Posterior cingulate gyrus (tissue), 11 donors: ENCODE measurements at places on chromosomes 5 and 9.

- no peak for DNase-seq
Observed at GRCh38 chr9:113673726-113674125, 202.4 kb upstream of the ZNF618 start.

DNA sequence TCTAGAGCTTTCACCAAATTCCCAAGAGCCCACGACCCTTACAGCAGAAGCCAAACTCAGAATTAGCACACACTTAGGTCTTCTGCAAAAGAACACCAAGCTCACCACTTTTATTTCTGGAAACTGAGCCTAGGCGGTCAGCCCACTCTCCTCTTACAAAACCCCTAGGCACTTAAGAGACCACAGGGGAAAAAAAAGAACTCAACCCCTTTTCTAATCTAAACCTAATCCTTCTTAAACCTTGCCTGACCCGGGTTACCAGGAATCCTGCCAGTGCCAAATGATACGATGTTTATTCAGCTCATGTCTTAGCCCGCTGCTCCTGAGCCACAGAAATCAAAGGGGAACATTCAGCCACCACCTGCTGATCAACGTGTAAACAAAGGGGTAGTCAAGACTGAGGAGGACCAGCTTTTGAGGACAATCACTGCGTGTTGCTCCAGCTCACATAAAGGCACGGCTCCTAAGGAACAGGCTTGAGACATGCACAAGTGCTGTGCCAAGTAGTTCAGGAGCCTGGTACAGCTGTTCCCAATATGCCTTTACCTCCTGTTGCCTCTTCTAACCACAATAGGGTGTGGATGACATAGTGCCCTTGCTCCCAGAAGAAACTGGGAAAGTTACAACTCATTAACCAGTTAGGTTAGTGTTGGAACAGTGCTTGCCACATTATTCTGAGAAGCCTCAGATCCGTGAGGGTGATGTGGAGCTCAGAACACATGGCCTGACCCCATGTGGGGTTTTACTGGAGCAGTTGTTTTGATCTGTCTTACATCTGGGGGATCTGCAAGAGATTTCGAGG is 49.3 kb downstream of the ZFAND5 start:
- no peak for DNase-seq

DNA sequence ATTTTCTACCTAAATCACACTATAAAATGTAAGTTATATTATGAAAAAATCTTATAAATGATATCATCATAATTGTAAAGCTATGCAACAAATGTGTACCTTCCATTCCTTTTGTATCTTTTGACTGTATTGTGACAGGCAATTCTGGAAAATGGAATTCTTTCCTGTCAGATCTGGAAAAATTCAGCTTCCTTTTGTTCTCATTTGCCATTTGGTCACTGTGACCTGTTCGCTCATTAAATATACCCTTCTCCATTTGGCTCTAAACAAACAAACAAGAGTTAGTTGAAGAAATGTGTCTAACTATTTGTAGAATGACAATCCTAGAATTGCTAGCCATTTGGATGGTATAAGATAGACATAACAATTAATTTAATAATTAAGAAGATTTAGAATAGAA is 62.7 kb downstream of the CDKL3 start:
- DNase-seq = no peak

- no peak for DNase-seq
Observed at GRCh38 chr9:21994556-21995005, at the start of gene CDKN2B-AS1. Gene CDKN2B-AS1, plus strand, starts transcription at chr9:21994791.

- no peak for DNase-seq
Observed at GRCh38 chr9:88390371-88390990, 2.2 kb downstream of the SPIN1 start.

GRCh38 chr5:108481355-108481931 is 99.5 kb upstream of the FBXL17 start:
- DNase-seq = no peak

GRCh38 chr9:70085241-70085640 is 41.6 kb downstream of the MAMDC2 start:
- DNase-seq = no peak

DNA sequence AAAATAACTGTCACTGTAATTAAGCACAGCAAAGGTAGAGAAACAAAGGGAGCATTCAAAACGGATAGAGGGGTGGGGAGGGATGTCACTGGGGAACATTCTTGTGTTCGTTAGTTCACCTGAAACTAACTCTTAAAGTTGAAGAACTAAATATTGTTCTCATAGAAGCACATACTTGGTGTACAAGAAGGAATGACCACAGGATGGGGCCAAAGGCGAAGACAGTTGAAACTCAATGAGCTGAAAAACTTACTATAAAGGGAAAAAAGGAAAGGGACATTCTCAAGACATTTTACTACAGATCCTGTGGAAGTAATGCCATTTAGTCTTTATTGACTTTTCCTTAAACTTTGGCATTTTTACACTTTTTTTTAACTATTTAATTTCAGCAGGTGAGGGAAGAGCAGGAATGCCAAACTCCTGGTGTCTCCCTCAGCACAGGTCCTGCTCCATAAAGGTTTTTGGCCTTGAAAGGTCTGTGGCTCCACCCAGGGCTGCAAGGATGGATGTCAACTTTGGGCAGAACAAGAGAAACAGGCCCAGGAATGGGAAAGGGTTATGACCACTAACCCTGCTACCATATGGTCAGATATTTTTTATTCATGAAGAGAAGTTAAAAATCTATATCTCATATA is 197.6 kb upstream of the RASA1 start:
- DNase-seq = no peak

DNA sequence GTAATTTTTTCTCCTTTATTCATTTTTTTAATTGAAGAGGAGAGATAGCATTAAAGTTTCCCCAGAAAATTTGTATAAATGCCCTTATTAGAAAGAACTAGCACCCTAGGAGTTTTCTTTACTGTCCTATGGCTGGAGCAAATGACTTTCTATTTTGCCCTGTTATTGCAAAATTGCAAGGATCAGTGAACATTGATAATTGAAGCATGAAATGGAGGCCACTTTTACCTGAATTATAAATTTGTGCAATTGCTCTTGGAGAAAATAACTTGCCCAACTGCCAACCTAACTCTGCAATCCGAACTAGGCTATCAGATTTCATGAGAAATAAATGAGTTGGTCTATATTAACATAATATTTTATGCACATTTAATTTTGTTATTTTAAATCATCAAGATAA is 111.9 kb downstream of the MTRR start:
- no peak for DNase-seq

- DNase-seq = no peak
Observed at GRCh38 chr9:129473523-129474244, 147.2 kb downstream of the C9orf50 start.

- no peak for DNase-seq
Observed at GRCh38 chr9:132006677-132007370, 72.8 kb downstream of the MED27 start.

GRCh38 chr9:117644932-117645636 is 59.1 kb upstream of the TLR4 start:
- DNase-seq = no peak

DNA sequence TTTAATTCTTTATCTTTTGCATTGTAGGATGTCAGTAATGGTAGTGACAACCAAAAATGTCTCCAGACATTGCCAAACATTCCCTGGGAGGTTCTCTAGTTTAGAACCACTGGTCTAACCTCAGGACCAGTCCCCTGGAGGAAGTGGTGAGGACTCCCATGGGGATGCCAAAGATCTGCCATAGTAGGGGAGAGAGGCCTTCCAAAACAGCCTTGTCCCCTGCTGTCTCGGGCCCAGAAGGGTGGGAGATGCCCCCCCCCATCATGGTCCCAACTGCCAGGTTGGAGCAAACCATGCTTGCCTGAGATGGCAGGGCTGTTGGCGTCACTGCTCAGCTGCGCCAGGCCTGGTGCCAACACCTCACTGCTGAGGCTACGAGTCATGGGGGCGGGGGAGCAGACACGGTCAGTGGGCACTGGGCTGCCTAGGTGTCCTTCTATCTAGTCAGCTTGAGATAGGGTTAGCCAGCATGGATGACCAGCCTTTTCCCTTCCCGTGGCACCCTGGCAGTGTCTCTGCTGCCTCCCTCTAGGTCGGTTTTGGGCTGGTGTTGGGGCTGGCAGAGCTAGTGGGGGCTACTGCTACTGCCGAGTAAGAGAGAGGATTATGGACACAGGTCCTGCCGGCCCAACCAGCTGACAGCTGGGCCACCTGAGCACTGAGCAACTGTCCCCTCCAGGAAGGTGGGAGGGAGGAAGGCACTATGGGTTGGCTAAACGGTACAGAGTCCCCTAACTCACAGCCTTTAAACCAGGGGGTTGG is 8.3 kb upstream of the CXXC5 start:
- no peak for DNase-seq

- no peak for DNase-seq
Observed at GRCh38 chr9:86707932-86708510, 239.3 kb downstream of the GAS1 start.

GRCh38 chr5:107459605-107460004 is 211.1 kb downstream of the EFNA5 start:
- DNase-seq = no peak

GRCh38 chr5:124659798-124660197 is 86.6 kb downstream of the ZNF608 start:
- no peak for DNase-seq

- DNase-seq = no peak
Observed at GRCh38 chr9:9921805-9922204, 691.0 kb downstream of the PTPRD start.

GRCh38 chr9:93304574-93305496 is 120.9 kb downstream of the WNK2 start:
- peak; percentile 74 for DNase-seq

DNA sequence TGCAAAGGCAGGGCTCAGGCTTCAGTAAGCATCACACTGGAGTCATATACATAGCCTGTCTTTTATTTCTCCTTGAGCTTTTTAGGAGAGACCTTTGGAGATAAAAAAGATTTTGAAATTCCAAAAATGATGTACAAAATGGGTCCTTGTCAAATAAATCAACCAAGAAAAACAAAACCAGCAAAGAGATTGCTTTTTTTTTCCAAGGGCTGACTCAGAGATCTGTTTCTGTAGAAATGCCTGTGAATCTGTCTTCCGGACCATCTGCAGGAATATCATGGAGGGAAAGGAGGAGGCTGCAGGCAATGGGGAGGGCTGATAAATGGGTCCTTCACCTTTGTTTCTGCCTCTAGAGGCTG is 77.4 kb downstream of the SLIT3 start:
- no peak for DNase-seq

DNA sequence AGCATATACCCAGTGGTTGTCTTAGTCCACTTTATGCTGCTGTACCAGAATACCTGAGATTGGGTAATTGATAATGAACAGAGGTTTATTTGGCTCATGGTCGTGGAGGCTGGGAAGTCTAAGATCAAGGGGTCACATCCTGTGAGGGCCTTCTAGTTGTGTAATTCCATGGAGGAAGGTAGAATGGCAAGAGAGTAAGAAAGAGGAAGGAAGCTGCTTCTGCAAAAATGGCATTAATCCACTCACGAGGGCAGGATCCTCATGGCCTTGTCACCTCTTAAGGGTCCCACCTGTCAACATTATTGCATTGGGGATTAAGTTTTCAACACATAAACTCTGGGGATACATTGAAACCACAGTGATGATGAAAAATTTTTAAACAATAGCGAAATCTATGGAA is 17.0 kb downstream of the BTNL8 start:
- DNase-seq = no peak

GRCh38 chr5:5719292-5719691 is 296.8 kb downstream of the ICE1 start:
- no peak for DNase-seq

DNA sequence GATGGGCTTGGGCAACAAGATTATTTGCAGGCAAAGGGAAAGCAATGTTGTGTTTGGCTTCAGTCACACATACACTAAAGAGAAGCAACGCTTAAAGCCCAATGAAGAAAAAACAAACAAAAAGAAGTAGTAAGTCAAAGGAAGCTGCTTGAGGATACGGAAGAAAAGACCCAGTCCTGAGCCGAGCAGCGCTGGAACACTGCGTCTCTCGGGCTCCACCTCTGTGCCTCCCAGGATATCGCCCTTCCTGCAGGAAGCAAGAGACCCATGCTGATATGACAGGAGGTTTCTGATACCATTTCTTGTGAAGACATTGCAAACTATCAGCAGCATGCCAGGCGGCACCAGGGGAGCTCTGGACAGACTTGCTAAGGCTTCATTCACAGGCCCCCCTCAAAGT is 9.9 kb downstream of the GNAQ start:
- no peak for DNase-seq

DNA sequence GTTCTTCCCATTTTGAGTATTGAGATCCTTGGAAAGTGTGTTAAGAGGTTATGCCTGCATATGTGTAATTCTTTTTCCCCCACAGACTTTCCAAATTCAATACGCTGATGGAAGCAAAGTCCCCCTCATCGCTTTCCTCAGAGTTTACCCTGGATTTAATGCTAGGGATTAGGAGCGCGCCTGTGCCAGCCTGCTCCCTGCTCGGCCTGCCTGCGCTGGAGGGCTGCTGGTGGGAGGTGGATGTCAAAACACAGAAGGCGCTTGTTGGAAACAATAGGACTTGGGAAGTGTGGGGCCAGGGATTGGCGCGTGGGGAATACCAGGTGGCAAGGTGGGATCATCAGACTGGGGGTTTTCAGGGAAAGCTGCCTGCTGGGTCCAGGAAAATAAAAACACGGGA is 39.8 kb upstream of the PTCH1 start:
- DNase-seq = no peak

DNA sequence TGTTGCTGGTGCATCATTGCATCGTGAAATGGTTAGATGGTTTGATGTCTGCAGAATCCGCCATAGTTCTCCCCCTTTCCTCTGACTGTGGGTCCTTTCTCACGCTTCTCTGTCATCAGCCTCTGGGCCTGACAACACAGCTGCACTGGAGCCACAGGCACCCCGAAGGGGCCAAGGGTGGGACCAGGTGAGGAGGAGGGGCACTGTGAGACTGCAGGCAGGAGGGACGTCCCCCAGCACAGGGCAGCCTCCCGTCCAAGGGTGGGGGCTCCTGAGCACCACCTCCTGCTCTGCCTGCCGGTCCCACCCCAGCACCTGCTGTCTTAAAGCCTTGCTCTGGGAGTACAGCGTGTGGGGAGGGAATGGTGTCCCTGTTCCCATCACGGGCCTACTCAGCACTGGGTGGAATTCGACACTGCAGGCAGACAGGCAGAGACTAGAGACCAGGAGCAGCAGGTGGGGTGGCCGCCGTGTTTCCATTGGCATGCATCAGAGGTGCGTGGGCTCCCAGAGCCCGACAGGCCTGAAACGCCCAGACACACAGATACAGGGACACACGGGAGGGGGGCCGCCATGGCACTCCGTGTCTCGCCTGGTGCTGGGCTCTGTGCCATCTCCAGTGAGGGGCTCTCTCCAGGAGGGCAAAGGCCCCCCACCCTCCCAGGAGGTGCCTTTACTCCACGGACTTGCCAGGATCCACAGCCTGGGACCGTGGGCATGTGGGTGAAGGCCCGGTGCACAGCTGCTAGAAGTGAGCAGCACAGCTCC is 15.0 kb downstream of the CACNA1B start:
- no peak for DNase-seq

GRCh38 chr5:21644032-21644431 is 1209.1 kb downstream of the CDH12 start:
- no peak for DNase-seq

- DNase-seq = no peak
Observed at GRCh38 chr9:98775831-98776441, 20.4 kb downstream of the ANKS6 start.

DNA sequence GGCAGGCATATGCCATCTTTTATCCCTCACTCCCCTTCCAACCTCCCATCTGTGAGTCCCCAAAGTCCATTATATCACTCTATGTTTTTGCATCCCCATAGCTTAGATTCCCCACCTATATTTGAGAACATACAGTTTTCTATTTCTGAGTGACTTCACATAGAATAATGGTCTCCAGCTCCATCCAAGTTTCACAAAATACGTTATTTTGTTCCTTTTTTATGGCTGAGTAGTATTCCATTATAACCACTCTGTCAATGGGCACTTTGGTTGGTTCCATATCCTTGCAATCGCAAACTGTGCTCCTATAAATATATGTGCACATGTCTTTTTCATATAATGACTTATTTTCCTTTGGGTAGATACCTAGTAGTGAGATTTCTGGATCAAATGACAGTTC is 178.6 kb downstream of the GAS1 start:
- DNase-seq = no peak
